ENCODE measurements at places on chromosomes 7 and 10. TPM values are rescaled to one million over a fixed set of nuclear protein-coding genes. Genes with fewer than 3 reads are reported as not detected.

GRCh38 chr7:74026406-74026902 lies 1.5 kb upstream of the ELN start:
- no peaks in the 10 kb centered on the region for H3K36me3 ChIP-seq
- H3K4me3 ChIP-seq: no peak overlapping the region
- peaks cover 44% of the 10 kb centered on the region for H3K27me3 ChIP-seq
- no peak overlapping the region for H3K27ac ChIP-seq
- H3K4me1 ChIP-seq: peaks cover 6% of the 10 kb centered on the region

DNA sequence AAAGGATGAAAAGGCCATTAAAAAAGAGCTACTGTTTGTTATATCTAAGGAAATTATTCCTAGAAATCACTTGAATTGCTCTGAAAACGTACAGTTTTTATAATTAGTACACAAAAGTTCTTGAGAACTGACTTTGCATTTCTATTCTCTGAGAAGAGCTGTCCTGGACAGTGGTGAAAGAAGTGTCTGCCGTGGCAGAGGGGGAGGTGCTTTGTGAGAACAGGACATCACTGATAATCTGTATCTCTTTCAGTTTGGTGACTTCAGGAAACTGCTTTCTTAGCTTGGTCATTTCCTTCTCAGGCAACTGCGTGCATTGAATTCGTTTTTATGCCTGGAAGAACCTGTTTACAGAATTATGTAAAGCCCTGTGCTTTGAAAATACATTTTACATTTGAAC lies 52.1 kb downstream of the POLL start:
- H3K27me3 ChIP-seq: no peaks in the 10 kb centered on the region
- H3K36me3 ChIP-seq: peaks cover 18% of the 10 kb centered on the region
- no peak overlapping the region for H3K4me3 ChIP-seq
- H3K27ac ChIP-seq: no peak overlapping the region
- no peaks in the 10 kb centered on the region for H3K4me1 ChIP-seq
- no peak for DNase-seq

DNA sequence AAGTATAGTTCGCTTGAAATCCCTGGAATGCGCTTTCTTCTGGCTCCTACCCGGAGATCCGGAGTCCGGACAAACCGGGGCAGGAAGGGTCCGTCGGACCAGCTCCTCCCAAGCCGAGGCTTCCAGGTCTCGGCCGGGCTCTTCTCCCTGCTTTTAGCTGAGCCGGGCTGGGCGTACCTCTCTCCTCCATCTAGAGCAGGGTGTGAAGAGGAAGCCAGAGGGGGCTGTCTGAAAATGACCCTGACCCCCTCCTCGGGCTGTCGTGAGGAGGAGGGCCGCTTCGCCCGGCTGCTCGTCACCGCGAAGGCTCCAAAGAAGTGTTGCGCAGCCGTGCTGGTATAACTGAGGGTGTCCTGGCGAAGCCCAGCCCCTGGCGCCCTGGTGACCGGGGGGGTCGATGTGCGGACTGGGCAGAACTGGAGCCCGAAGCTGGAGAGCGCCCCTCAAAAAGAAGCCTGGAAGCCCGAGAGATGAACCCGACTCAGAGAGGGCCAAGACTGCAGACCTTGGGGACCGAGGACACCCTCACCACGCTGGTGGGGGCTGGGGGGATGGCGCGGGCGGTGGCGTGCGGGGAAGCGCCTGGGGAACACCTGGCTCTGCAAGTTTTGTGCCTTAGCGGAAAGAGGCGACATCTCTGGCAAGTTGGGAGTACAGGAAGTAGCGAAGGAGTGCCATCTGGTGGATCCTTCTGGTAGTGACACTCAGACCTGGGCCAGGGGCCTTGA lies 5.7 kb downstream of the KAZALD1 start:
- H3K36me3 ChIP-seq: no peaks in the 10 kb centered on the region
- peaks cover 57% of the 10 kb centered on the region for H3K27me3 ChIP-seq
- peak; percentile 94 for DNase-seq
- H3K27ac ChIP-seq: no peak overlapping the region
- H3K4me1 ChIP-seq: peaks cover 20% of the 10 kb centered on the region
- H3K4me3 ChIP-seq: peak overlapping the region; percentile 88

HSPA12A gene
- 0.05 TPM for total RNA-seq

TUBAL3 gene
- 0.14 TPM for total RNA-seq

Data from activated CD4-positive, alpha-beta T cell treated with anti-CD3 and anti-CD28 coated beads, Interleukin-2, amount 10 ng/mL, durations not matched to agents 24 days and 14 days (primary cell).